ENCODE measurements at places on chromosomes 11 and 22. TPM values are rescaled to one million over a fixed set of nuclear protein-coding genes. Genes with fewer than 3 reads are reported as not detected.

GPR83 gene
- 0.06 TPM for total RNA-seq

CYTH4 gene
- total RNA-seq: 0.76 TPM

CARD16 gene
- total RNA-seq: not detected

POTEH gene
- not detected for total RNA-seq

ADM2 gene
- 0.69 TPM for total RNA-seq
